ENCODE measurements at places on chromosomes 2 and 18.

- no peak for DNase-seq
Measured at GRCh38 chr2:216658757-216659156, 25.5 kb downstream of the IGFBP2 start.

- DNase-seq: peak; percentile 24
Measured at GRCh38 chr2:241894056-241894641, 24.6 kb downstream of the RTP5 start.

- no peak for DNase-seq
Measured at GRCh38 chr2:15920696-15921095, 19.7 kb upstream of the MYCN start.

- DNase-seq: no peak
Measured at GRCh38 chr2:12773586-12774394, 57.1 kb downstream of the TRIB2 start.

GRCh38 chr2:209238765-209239584, 184.9 kb upstream of the MAP2 start:
- DNase-seq: no peak

DNA sequence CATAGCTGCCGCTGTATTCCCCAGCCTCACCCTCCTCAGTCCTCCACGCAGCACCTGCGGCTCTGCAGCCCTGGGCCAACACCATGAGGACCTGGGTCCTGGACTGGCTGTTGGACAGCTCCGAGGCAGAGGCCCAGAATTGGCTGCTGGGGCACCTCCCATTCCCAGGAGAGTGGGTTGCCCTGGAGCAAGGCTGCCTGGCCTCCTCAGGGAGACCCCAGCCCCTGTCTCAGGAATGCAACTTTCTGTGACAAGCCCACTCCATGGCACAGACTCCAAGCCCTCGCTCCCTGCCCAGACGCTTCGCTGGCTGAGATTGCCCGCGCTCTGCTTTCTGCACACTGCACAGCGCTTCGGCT, 33.0 kb downstream of the CYP26B1 start:
- no peak for DNase-seq

DNA sequence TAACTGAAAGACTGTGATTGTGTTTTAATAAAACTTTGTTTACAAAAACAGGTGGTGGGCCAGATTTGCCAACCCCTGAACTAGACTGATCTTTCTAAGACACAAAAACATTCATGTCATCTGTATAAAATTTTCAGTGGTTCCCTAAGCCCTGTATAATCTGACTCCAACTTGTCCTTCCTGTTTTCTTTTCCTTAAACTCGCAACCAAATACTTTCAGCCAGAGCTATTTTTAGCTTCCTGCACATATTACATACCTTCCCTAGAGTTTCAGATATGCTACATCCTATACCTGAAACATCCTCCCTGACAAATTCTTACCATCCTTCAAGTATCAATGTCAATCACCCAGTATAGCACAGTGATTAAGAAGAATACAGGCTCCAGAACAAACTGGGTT, 4.8 kb downstream of the GCFC2 start:
- no peak for DNase-seq

DNA sequence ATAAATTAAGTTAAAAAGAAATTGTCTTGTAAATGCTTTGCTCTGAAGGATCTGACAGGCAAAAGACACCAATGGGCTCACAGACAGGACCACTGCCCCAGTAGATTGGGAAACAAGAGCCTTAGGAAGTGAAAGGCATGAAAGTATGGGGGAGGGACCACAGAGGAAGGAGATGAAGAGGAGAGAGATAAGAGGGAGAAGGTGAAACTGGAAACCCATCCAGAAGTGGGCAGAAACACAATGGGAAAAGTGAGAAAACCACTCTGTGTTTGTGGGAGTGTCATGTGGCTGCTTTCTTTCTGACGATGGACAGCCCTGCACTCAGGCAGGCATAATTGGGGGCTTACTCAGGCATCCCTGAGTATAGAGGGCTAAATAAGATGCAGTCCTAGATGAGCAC, 101.5 kb upstream of the STON1 start:
- DNase-seq: no peak

- DNase-seq: no peak
Measured at GRCh38 chr18:42675810-42676209, 439.7 kb downstream of the RIT2 start.

GRCh38 chr18:72342933-72343332, 201.2 kb downstream of the CBLN2 start:
- no peak for DNase-seq

DNA sequence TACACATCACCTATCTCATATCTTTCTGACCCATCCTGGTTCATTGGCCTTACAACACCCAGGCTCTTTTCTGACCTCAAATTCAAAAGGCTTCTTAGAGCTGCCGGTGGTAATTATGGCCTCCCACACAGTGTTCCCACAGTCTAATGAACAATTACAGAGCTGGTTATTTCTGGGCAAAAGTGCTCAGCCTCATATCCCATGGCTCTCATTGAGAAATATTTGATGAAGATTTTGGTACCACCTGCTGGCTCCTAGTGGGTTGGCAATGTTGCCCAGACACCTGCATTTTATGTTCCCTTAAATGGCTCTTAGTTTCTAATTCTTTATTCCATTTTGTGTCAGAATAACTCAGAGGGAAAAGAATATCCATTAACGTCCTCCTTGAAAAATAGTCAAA, 20.1 kb upstream of the SCYGR2 start:
- DNase-seq: no peak

DNA sequence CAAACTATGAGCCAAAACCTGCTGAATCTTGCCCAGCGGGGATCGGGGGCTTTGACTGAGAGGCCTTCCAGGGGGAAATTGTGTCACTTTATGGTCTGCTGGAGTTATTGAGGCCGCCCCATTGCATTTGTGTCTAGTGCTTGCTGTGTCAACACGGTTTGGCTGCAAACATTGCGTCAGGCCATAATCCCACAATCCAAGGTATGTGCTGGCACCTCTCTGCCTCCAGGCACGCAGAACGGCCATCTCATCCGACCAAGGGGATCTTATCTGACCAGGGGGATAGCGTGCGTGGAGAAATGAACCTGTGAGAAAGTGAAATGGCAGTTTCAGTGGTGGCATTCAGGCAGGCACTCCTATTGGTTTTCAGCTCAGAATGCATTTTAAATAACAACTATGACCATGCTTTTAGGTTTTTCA, 18.1 kb upstream of the LYPD6B start:
- DNase-seq: no peak

- DNase-seq: no peak
Measured at GRCh38 chr2:176552501-176553135, 283.4 kb downstream of the MTX2 start.

GRCh38 chr2:143786026-143786765, 657.0 kb downstream of the ARHGAP15 start:
- DNase-seq: no peak

DNA sequence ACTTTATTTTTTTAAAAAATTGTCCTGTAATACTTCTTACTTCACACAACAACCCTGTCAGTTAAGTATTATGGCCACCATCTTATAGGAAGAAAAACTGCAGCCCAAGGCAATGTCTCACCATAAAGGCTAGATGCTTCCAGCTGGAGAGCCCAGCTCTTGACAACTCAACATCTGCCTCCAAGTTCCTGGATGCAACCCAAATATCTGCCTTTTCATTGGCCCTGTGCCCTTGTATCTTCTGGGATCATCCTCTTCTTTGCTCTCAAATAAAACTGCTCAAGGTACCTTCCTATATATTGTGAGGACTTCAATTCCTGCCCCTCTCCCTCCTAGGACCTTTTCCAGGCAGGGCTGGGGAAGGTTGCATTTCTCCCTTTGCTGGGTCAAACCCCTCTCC, 69.5 kb downstream of the BIN1 start:
- no peak for DNase-seq

DNA sequence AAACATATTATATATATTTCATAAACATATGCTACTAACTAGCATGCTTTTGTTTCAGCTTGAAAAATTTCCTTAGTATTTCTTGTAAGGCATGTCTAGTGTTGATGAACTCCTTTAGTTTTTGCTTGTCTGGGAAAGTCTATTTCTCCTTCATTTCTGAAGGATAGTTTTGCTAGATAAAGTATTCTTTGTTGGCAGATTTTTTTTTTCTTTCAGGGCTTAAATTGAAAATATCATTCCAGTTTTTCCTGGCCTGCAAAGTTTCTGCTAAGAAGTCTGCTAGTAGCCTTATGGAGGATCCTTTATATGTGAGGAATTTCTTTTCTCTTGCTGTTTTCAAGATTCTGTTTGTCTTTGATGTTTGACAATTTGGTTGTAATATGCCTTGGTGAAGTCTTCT, 183.5 kb downstream of the SLC4A3 start:
- no peak for DNase-seq

DNA sequence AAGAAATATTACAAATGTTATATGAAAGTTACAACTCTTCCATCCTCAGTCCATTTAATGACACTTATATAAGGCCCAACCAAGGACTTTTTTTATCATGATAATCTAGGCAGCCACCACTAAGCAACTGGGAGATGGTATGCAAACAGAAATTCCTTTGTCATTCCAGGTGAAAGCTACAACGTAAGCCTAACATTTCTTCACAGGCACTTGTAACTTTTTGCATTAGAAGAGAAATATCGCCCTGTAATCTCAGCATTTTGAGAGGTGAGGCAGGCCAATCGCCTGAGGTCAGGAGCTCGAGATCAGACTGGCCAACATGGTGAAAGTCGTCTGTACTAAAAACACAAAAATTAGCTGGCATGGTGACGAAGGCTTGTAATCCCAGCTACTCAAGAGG, 581.2 kb upstream of the SLC8A1 start:
- DNase-seq: no peak

GRCh38 chr2:241851325-241852115, 7.2 kb downstream of the PDCD1 start:
- no peak for DNase-seq

- DNase-seq: no peak
Measured at GRCh38 chr2:101710036-101710435, 12.5 kb downstream of the MAP4K4 start.

DNA sequence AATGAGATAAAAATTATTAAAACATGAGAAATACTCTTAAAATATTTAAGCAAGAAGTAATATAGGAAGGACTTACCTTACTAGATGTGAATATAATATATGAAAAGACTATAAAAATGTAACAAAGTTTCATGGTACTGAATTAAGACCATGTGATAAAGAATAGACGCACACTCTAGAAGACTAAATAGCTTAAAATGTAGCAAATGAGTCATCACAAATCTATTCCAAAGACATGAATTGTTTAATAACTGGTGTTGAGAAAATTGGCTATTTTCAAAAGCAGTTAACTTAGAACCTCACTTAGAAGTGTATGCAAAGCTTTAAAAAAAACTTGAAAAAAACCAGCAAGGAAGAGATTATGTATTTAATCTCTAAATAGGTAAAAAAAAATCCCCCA, 64.1 kb downstream of the POLE4 start:
- DNase-seq: no peak

GRCh38 chr18:36798738-36799473, 29.9 kb downstream of the TPGS2 start:
- no peak for DNase-seq

GRCh38 chr18:27175914-27176313, 9.2 kb downstream of the CHST9 start:
- no peak for DNase-seq

DNA sequence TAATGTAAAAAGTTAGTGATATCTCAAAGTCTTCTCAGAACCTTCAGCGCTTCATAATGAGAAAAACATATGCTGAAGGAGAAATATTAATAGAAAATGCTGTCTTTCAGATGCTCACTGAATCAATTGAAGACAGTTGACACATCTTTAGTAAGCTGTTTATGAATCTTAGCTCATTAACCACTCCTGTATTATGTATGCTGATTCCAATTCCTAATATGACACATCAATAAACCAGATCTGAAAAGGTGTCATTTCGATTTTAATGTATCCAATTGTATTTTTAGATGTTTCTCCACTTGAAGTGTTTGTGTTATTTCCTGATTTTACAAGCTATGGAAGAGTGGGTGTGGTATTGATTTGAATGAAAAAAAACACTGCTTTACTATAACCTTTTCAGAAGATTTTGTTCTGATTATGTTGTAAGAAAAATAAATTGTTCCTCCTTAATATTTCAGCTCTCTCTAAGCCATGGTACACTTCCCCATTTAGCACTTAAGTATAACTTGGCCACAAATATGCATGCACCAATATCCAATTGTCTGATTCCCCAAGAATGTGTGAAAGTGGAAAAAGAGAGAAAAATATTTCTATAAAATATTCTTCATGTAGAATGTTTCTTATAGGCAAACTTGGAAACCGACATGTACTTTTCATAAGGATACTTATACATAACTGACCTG, 569.8 kb downstream of the ARHGAP15 start:
- no peak for DNase-seq

GRCh38 chr18:58464104-58464625, 164.7 kb downstream of the ALPK2 start:
- no peak for DNase-seq

DNA sequence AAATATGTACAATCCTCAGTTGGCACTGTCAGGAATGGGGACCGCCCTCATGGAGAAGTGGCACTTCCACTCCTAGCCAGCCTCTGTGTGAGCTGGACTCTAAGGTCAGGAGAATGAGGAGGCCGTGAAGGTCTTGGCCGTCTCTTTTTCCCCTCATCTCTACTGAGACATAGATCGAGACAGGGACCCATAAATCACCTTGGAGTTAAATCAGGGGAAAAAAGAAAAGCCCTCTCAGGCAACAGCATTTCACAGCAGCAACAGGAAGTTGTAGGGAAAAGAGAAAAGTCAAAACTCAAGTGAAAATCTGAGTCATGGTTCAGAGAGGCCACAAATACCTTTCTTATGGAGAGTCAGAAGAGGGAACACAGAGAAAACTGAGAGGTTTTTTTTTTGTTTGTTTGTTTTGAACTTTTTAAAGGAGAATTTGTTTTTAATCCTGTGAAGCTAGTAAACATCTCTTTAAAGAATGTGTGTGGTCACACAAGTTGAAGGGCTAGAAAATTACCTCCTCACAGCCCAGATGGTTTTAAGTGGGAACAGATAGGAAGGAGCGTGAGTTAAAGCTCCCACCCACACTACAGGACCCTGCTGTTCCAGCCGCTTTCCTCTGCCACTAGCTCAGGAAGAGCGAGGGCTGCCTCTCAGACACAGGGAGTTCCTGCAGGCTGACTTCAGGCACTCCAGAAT, 30.6 kb upstream of the CYP1B1 start:
- no peak for DNase-seq

DNA sequence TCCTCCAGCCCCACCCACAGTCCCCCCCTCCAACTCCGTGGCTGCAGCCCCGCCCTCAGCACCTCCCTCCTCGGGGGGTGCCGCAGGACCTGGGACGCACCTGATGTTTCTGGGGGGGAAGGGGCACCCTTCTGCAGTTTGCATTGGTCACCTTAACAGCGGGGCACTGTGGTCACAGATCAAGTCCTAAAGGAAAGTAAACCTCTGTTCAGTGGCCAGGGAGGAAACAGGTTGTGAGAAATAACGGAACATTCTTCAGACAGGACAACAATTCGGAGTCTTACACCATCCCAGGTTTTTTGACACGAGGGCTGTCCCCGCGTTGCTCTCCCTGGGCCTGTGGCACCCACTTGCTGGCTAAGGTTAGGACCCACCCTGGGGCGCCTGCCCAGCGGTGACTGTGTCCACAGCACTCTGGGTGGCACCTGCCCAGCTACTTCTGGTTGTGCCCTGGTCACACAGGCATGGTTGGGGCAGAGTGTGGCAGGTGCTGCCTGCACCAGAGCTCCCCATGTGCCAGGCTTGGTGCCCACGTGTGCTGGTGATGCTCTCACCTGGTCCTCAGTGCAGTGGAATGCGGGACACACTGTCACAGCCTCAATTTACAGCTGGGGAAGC, 93.5 kb upstream of the OTOS start:
- DNase-seq: peak; percentile 34

- DNase-seq: no peak
Measured at GRCh38 chr2:205700331-205701132, 18.2 kb downstream of the NRP2 start.
